Stimulated activated CD4-positive, alpha-beta T cell treated with anti-CD3 and anti-CD28 coated beads, Interleukin-1b, Interleukin-23, amount 100 ng/mL, for 1 hour (primary cell): ENCODE measurements at places on chromosomes 5 and 9.

- DNase-seq: no peak
These were observed 132.4 kb downstream of the NPR3 start for GRCh38 chr5:32843531-32843895.

DNA sequence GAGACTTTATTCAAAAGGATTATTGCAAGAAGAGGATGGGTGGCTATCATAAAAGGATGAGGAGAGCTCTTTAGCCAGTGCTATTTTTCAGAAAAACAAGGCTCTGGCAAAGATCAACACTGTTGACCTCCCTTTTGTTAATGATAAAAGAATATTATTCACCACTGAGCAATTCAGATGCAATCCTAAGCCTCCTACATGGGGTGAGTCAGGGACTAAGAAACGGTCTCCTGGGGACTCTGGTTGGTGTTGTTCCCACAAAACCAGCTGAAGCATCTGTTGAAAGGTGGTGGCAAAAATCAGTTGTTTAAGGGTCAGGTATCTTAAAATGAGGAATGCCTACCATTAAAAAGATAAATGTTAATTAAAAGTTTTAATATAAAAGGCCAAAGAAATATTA, 7.7 kb upstream of the GCNT1 start:
- DNase-seq: no peak

DNA sequence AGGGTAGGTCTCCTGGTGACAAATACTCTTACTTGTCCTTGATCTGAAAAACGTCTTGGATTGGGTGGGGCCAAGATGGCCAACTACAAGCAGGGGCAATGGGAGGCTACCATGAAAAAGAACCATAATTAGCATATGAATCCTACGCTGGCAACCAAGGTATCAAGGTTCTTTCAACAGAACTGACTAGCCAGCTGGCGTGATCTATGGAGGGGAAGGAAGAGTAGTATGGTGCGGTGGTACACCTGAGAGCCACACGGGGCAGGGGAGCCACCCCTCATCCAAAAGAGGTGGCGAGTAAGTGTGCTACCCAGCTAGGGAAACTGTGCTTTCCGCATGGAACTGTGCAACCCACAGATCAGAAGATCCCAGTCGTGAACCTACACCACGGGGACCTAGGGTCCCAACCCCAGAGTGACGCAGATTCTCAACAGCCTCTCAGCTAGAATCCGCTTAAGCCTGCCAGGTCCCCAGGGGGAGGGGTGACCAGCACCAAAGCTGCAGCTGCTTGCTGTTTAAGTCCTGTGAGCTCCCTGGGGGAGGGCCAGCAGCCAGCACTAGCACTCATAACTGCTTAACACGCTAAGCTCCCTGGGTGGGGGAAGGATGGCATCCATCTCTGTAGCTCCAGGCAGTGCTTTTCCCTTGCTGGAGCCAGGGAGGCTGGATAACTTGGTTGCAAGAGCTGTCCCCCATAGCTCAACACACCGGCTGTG, 334.8 kb downstream of the FBXL17 start:
- DNase-seq: no peak

GRCh38 chr5:33088176-33088575, 352.6 kb upstream of the TARS1 start:
- no peak for DNase-seq

DNA sequence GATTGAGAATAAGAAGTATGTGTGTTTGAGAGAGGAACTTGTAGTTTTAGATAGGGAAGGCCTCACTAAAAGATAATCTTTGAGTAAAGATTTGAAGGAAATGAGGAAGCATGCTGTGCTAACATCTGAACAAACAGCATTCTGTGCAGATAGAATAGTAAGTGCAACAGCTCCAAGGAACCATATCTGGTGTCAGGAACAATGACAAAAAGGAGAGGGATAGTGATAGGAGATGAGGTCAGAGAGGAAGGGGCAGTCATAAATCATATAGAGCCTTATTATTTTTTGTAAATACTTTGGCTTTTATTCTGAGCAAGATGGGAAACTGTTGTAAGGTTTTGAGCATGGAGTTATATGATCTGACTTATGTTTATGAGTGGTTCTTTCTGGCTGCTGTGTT, 3.8 kb downstream of the MRPL22 start:
- no peak for DNase-seq

DNA sequence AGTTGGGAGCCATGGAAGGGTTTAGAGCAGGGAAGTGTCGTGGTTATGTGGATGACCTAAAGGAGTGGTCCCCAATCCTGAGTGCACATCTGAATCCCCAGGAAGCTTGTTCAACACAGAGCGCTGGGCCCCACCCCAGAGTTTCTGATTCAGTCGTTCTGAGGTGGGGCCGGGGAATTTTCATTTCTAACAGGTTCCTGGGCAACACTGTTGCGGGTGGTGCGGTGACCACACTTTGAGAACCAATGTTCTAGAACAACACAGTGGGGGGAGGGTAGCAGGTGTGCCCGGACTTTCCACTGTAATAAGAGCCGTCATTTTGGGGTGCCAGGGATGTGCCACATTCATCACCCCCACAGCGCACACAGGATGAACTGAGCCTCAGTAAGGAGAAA, 39.3 kb downstream of the DUSP1 start:
- DNase-seq: no peak

GRCh38 chr9:84170521-84171141, 169.9 kb downstream of the SLC28A3 start:
- DNase-seq: no peak

DNA sequence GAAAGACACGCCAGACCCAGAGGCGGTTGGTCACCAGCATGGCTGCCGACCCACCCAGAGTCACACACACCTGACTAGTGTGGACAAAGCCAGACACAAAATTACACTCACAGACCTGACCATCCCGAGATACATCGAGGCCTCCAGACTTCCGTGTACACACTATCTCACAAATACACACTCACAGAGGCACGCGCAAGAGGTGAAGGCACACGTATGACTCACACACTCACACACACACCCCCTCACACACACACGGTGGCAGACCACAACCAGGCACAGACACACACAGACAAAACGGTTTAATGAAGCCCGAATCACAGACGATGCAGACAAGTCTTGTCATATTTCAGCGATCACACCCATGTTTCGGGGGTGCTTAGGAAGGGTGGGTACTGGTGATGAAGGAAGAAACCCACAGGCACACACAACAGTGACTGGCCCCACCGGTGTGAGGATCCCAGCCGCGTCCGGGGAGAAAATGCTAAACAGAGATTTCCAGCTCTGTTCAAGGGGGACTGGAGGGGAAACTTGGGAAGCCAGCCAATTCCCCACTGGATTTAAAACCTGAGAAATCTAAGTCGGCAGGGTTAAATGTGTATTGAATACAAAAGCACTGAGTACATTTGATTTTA, 51.3 kb downstream of the CRB2 start:
- no peak for DNase-seq
